ENCODE measurements at places on chromosomes 12 and 14. TPM values are rescaled to one million over a fixed set of nuclear protein-coding genes. Genes with fewer than 3 reads are reported as not detected.

The SCARB1 gene
- total RNA-seq: 16.2 TPM

The NYNRIN gene
- total RNA-seq: 35.1 TPM

The TEAD4 gene
- 37.4 TPM for total RNA-seq

The CAND1 gene
- total RNA-seq: 129 TPM

The SPX gene
- 19.8 TPM for total RNA-seq

The CATSPERB gene
- 5.7 TPM for total RNA-seq

The ZNF839 gene
- total RNA-seq: 10.8 TPM

The VASH1 gene
- 13.1 TPM for total RNA-seq

The MFAP5 gene
- 100 TPM for total RNA-seq

The STXBP6 gene
- total RNA-seq: 22.0 TPM

The PMCH gene
- total RNA-seq: not detected

The KCNA5 gene
- 3.7 TPM for total RNA-seq

The LRP6 gene
- 77.6 TPM for total RNA-seq

The TTC7B gene
- 23.9 TPM for total RNA-seq

The FBXO34 gene
- total RNA-seq: 40.7 TPM

The EFS gene
- total RNA-seq: 28.2 TPM

The IAPP gene
- not detected for total RNA-seq

The ACOT6 gene
- total RNA-seq: not detected

The TAS2R42 gene
- total RNA-seq: not detected

The RTL1 gene
- total RNA-seq: 46.9 TPM

The KRT72 gene
- total RNA-seq: 0.21 TPM
